ENCODE measurements at places on chromosomes 2 and 18. TPM values are rescaled to one million over a fixed set of nuclear protein-coding genes. Genes with fewer than 3 reads are reported as not detected.

GRCh38 chr18:22924589-22924988 lies 8.5 kb upstream of the RBBP8 start:
- DNase-seq = no peak
- H3K36me3 ChIP-seq = no peaks in the 10 kb centered on the region
- H3K27ac ChIP-seq = no peak overlapping the region
- H3K4me1 ChIP-seq = no peaks in the 10 kb centered on the region
- no peaks in the 10 kb centered on the region for H3K27me3 ChIP-seq

DNA sequence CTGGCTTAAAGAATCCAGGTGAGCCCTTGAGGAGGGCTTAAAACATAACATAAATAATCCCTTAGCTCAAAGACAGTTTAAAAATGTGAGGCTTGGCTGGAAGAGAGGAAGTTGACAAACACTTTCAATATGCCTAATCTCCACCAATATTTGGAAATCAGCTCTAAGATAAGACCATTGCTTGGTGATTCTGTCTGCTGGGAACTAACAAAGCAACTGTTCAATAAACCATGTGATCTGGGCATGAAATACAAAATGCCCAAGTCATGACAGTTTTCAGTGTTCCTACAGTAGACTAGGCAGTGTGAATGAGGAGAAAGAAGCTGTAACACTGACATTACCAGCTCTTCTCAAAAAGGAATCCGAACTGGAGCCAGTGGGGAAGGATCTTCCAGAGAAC lies 10.7 kb downstream of the MFF start:
- DNase-seq = no peak
- peak overlapping the region; percentile 43 for H3K27ac ChIP-seq

DNA sequence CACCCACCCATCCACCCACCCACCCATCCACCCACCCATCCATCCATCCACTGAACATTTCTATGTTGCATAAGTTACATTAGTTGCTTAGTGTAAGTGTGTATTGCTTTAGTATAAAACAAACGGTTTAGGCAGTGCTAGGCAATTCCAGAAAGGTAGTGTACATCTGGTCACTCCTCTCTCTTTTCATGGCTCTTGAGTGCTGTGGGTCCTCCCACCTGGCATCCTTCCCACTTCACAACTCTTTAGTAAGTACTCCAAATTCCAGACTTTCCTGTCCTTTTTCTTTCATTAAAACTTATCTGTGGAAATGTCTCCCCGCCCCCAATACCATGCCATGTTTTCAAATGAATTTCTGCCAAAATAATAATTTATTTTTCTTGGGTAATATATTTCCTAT lies 122.5 kb downstream of the PLEKHM3 start:
- no peaks in the 10 kb centered on the region for H3K27me3 ChIP-seq
- peaks cover 16% of the 10 kb centered on the region for H3K4me1 ChIP-seq
- H3K27ac ChIP-seq = no peak overlapping the region
- H3K36me3 ChIP-seq = no peaks in the 10 kb centered on the region

DNA sequence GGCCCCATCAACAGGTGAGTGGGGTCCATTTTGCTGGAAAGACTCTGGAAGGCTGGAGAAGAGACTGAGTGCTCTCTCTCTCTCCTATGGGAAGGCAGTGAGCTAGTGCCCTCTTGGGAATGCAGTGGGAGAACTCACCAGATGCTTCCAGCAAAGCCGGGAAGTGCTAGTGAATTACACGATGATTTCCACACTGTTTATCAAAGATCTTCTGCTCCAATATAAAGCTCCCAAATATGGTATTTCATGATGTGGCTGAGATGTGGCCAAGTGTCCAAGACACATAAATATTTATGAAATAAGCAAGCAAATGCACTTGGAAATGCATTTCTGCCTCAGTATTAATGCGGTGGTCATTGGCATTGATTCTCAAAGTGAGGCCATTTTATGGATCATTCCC lies 135.9 kb downstream of the VAPA start:
- H3K27me3 ChIP-seq = no peaks in the 10 kb centered on the region
- H3K4me3 ChIP-seq = no peak overlapping the region
- H3K36me3 ChIP-seq = no peaks in the 10 kb centered on the region
- DNase-seq = no peak
- peak overlapping the region; percentile 43 for H3K27ac ChIP-seq

- H3K4me3 ChIP-seq = no peak overlapping the region
- no peak overlapping the region for H3K27ac ChIP-seq
- H3K36me3 ChIP-seq = no peaks in the 10 kb centered on the region
Measured at GRCh38 chr18:49258938-49259337, 201.5 kb downstream of the DYM start.

- H3K27me3 ChIP-seq = no peaks in the 10 kb centered on the region
- peaks cover 17% of the 10 kb centered on the region for H3K4me1 ChIP-seq
- H3K36me3 ChIP-seq = no peaks in the 10 kb centered on the region
Measured at GRCh38 chr2:36357847-36358659, 2.5 kb downstream of the CRIM1 start.

The DOCK10 gene
- 8.0 TPM for total RNA-seq

The GPBAR1 gene
- 10.9 TPM for total RNA-seq

The FAM210A gene
- total RNA-seq = 25.0 TPM

The CYP26B1 gene
- 6.5 TPM for total RNA-seq

The PARD3B gene
- 21.1 TPM for total RNA-seq

The CAPN14 gene
- 0.33 TPM for total RNA-seq

The PRSS56 gene
- not detected for total RNA-seq

The POTEI gene
- total RNA-seq = 1.9 TPM

The BOLL gene
- total RNA-seq = not detected

All from hepatocyte (in vitro differentiated cells).